ENCODE measurements at places on chromosomes 4 and X. TPM values are rescaled to one million over a fixed set of nuclear protein-coding genes. Genes with fewer than 3 reads are reported as not detected.

TNMD gene
- not detected for total RNA-seq

ZXDA gene
- 6.8 TPM for total RNA-seq

KCNE5 gene
- total RNA-seq, result 0.32 TPM

RBPJ gene
- 23.2 TPM for total RNA-seq

PPBP gene
- total RNA-seq, result not detected

RAB41 gene
- not detected for total RNA-seq

NPNT gene
- total RNA-seq, result 0.12 TPM

FHL1 gene
- total RNA-seq, result 15.8 TPM

DKK2 gene
- not detected for total RNA-seq

BEX1 gene
- not detected for total RNA-seq

GIMD1 gene
- not detected for total RNA-seq

REELD1 gene
- not detected for total RNA-seq

LEF1 gene
- total RNA-seq, result 0.69 TPM

NKAP gene
- total RNA-seq, result 17.3 TPM

IDUA gene
- total RNA-seq, result 6.9 TPM

ADGRG2 gene
- total RNA-seq, result 18.2 TPM

PRKX gene
- total RNA-seq, result 31.5 TPM

AASDH gene
- total RNA-seq, result 13.3 TPM

CENPI gene
- 26.9 TPM for total RNA-seq

C4orf51 gene
- total RNA-seq, result not detected

TEC gene
- 2.9 TPM for total RNA-seq

CFAP97 gene
- 44.1 TPM for total RNA-seq

GYPB gene
- total RNA-seq, result not detected

CCKAR gene
- total RNA-seq, result not detected

CYBB gene
- total RNA-seq, result not detected

AKAP17A gene
- total RNA-seq, result 37.9 TPM

RS1 gene
- not detected for total RNA-seq

TCEAL7 gene
- not detected for total RNA-seq

CSN1S1 gene
- not detected for total RNA-seq

UGT2A1 gene
- not detected for total RNA-seq

XAGE1B gene
- total RNA-seq, result not detected

MAGEB16 gene
- not detected for total RNA-seq

VEGFD gene
- 2.9 TPM for total RNA-seq

GYG2 gene
- total RNA-seq, result 9.7 TPM

TRAM1L1 gene
- total RNA-seq, result 4.2 TPM

LRIT3 gene
- total RNA-seq, result not detected

AMTN gene
- not detected for total RNA-seq

DSPP gene
- not detected for total RNA-seq

GABRB1 gene
- not detected for total RNA-seq

PABPC1L2B gene
- not detected for total RNA-seq

SYN1 gene
- not detected for total RNA-seq

PAGE4 gene
- total RNA-seq, result not detected

Measured in NCI-H460 (cell line).